ENCODE measurements at places on chromosomes 12 and 14.

DNA sequence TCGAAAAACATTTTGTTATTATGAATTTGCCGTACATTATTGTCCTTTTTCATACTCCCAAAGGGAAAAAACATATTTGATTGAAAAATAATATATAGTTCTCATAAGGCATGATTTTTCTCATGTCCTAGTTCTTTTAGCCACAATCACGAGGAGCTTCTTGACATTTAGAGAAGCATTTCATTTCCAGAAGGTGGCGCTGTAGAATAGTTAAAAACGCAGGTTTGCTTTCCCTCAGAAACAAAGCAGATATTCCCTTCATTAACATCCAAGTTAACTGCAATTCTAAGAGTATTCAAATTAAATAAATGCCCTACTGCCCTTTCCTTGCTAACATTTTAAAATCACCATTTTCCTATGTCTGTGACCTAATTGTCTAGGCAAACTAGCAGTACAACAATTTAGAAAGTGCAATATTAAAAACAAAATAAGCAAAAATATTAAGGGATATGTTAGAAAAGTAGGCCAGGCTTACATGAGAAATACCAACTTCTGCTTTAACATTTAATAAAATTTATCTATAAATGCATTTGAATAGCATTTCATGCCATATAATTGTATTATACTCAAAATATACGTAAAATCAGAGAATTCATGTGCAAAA, 10.9 kb upstream of the PIK3C2G start:
- DNase-seq = no peak

DNA sequence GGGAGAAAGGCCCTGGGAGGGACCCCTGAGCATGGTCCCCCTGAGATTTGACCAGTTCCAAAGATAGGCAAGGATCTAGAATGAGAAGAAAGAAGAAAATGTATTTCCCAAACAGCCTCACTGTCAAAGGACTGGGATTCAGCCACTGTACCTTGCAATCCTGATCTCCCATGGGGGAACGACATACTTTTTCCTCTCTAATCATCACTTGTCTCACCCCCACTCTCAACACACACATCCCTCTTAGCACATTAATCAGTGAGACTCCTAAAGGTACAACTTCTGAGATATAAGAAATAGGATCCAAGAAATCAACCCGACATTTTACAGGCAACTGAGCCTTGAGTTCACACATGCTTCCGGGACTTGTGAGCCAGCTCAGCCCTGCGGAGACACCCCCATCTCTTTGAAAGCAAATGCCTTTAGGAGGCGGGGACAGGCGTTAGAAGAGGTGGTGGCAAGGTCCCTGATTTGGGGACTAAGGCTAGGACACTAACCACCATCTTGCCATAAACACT, 1.4 kb downstream of the MAP3K9 start:
- peak; percentile 12 for DNase-seq

DNA sequence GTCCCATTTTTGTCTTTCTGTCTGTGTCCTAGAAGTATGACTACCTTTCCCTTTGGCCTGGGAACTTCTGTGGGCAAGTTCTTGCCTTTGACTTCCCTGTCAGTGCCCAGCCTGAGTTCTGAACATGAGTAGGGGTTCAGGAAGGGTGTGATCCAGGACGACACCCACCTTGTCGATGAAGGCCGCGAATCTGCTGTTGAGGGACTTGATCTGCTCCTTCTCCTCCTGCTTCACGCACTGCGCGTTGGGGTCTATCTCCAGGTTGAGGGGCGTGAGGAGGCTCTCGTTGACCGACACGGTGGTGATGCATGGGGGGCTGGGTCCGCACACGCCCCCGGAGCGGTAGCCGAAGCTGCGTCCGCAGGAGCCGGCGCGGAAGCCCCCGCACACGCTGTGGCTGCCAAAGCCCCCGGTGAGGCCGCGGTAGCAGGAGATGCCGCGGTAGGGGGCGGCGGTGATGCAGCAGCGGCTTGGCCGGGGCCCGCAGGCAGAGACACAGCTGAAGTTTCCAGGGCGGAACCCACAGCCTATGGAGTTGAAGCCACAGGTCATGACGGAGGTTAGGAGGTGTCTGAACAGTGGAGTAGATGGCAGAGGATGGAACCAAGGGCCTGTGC, at the start of gene KRT83:
KRT83 (minus strand) TSS at position 615 of the 617 bp plus-strand sequence; CDS start at position 552, 63 bp downstream.
- no peak for DNase-seq

DNA sequence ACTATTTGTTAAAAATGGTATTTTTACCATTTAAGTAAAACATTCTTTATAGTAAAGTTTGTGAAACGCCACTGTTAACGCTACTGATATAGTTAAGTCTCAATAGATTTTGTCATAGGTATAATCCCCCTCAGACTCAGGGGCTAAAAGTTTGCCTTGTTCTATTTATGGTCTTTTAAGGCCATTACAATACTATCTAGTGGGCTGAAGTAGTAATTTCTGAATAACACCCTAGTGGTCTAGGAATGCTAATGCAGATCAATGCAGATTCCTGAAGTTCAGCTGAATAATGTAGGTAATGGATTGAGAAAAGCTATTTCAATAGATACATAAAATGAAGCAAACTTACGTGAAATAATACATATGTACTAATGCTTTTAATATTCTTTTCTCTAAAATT, 989.3 kb upstream of the NOVA1 start:
- no peak for DNase-seq

DNA sequence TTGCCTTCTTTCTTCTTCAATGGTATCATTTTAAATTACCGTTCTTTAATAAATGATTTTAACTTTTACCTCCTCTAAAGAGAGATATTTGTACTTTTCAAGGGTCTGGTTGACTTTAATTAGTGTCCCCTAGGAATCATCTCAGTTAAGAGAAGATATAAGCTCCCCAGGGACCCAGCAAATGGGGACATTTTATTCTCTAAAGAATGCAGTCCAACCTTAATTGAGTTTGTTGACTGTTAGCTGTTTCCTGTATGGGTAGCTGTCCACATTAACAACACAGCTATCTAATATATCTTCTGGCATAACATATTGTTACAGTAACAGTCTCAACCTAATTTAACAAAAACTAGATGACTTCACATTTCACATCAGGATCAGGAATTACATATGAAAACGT, 241.6 kb upstream of the NPAS3 start:
- DNase-seq = no peak

DNA sequence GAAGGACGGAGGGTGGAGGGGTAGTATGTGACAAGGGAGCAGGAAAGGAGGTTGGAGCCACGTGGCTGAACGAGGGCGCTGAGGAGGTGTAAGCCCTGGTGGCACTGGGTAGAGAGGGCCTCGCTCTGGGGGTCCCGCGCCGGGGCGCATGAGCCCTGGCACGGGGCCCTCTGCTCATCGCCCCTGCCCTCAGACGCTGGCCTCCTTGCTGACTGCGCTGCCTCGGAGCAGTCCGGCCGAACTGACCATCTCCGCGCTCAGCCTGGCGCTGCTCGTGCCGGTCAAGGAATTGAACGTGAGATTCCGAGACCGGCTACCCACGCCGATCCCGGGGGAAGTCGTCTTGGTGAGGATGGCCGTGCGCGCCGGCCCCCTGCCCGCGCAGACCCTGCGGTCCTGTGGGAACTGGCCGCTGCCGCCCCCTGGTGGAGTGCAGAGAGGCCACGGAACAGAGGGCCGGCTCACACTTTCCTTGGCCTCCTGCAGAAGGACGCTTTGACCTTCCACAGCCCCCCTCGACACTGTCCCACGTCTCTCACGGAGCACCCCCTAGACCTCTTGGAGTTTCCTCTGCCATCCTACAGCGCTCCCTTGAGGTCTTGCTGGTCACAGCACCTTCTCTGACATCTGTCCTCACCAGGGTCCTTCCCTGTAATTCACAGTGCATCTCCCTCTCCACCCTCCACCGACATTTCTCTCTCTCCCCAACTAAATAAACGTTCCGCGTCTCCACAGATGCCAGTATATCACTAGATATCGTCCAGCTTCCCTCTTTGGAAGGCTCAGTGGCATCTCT, 10.5 kb downstream of the ARHGEF25 start:
- no peak for DNase-seq

GRCh38 chr12:108642269-108642870, 8.7 kb upstream of the SELPLG start:
- no peak for DNase-seq

GRCh38 chr14:22071006-22071405, 397.4 kb upstream of the OR4E1 start:
- no peak for DNase-seq

DNA sequence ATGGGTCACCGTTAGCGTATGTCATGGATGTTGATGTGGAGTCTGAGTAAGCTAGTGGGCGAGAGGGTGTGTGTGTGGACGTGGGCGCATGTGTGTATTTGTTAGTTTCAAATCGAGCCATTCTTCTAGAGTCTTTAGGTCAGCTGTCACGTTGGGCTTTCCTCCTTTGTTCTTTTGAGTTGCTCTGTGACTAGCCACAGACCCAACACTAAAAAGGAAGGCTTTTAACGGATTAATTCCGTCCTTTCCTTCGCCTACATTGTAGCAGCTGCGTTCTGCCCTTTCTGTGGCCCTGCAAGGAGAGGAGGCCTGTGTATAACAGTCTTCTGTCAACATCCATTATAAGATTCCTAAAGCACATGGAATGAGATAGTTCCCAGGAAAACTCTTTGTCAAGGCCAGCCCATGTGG, 117.2 kb upstream of the DNM1L start:
- no peak for DNase-seq

GRCh38 chr14:80213602-80214001, 2.3 kb upstream of the DIO2 start:
- no peak for DNase-seq

GRCh38 chr12:80807640-80808288, 91.1 kb downstream of the MYF5 start:
- DNase-seq = no peak

DNA sequence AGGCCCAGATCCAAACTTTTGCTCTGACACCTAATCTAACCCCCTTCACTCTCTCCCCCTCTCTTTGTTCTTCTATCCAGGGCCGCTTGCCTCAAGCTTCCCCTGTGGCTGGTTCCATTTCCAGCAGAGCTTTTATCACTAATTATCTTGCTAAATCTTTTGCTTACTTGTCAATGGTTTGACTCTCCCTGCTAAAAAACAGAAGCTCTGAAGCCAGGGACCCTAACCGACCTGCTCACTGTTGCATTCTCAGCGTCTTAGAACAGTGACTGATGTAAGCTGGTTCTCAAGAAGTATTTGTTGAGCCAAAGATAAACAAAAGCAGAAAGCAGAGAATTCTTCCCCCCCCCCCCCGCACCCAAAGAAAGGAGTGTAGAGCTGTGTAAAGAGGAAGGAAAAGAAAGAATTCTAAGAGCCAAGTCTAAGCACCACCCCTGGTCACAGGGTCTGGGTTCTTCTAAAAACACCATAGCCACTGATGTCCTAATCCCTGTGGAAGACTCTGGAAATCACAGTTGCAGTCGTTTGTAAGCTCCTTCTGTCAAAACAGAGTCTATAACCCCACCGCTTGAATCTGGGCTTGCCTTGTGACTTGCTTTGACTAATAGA, 385.8 kb downstream of the MED13L start:
- DNase-seq = no peak

DNA sequence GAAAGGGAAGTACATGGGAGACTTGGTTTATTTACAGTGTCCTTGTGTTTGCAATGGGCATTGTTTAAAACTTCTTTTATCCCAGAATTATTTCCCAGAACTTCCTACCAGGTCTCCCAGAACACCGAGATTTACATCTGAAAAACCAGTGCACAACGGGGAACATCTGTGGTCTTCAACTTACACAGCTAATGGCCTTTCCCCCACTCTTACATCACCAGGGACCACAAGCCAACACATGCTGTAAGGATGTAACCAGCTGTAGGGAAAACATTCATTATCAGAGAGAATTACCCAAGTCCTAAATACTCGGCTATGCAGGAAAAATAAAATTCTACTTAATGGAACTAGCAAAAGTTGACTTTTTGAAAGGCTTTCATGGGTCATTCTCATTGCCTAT, 267.6 kb downstream of the DUSP6 start:
- no peak for DNase-seq

DNA sequence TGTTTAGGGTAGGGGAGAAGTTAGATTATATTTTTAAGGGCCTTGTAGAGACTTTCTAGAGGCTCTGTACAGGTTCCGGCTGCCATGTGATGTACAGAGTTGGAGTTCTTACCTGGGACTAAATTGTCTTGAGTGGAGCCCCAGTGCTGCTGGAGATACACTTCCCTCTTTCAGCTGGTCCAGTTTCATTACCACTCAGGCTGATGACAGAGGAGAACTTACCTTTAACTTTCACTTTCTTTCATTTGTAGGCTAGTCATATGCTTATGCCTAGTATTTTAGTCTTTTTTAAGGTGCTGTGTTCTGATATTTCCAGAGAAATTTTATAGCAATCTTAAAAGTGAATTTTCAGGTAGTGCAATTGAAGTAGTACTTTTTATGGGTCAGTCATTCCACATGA, 117.3 kb downstream of the ERC1 start:
- DNase-seq = no peak

GRCh38 chr14:39974036-39974435, 541.8 kb upstream of the FBXO33 start:
- DNase-seq = no peak

- DNase-seq = no peak
Measured at GRCh38 chr14:39430762-39431415, 1.3 kb downstream of the FBXO33 start.

DNA sequence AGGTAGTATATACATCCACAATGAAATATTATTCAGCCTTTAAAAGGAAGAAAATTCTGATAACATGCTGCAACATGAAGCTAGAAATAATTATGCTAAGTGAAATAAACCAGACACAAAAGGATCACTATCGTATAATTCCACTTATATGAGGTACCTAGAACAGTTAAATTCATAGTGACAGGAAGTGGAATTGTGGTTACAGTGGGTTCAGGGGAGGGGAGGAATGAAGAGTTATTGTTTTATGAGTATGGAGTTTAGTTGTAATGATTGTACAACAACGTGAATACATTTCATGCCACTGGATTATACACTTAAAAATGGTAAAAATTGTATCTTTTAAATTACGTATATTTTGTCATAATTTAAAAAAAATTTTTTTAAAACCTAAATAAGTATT, 21.0 kb downstream of the EEA1 start:
- no peak for DNase-seq

- no peak for DNase-seq
Measured at GRCh38 chr14:78367355-78367754, 197.2 kb downstream of the NRXN3 start.

DNA sequence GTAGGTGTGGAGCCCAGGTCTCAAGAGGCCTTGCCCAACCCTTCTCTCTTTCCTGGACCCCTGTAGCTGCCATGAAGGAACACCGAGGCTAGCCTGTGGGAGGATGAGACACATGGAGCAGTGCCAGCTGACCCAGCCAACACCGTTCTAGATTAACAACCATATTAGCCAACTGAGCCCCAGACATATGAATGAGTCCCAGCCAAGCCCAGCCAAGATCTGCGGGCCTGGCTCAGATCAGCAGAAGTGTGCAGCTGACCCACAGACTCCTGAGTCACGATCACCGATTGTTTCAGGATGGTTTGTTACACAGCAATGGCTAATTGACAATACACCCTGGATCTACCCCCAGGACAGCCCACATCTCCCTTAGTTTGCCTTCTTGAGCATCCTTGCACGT, 82.1 kb downstream of the NTF3 start:
- no peak for DNase-seq

GRCh38 chr12:13592063-13592942, 389.1 kb downstream of the GRIN2B start:
- no peak for DNase-seq
